ENCODE measurements at places on chromosomes 2 and 18. TPM values are rescaled to one million over a fixed set of nuclear protein-coding genes. Genes with fewer than 3 reads are reported as not detected.

Gene C1QL2
- not detected for total RNA-seq

DNA sequence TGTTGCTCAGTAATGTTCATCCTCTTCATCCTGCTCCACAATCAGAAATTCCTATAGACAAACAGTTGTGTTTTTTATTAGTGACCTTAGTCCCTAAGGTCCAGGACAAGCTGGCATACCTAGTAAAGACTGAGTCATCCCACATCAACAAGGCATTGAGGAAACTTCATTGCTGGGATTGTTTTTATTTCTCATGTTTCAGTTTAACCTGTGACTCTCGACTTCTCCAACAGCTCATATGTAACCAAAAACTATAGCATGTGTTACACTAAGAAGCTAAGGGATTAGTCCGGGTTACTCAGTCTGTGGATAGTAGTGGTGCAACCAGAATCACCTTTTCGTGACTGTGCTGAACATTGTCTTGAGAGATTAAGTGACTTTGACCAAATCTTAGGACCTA, 292.1 kb downstream of the RDH14 start:
- no peak for DNase-seq

Gene DSG4
- not detected for total RNA-seq

- no peak for DNase-seq
Measured at GRCh38 chr2:203583084-203583695, 48.1 kb upstream of the RAPH1 start.

GRCh38 chr2:51301381-51301780, 269.4 kb upstream of the NRXN1 start:
- DNase-seq, result no peak

DNA sequence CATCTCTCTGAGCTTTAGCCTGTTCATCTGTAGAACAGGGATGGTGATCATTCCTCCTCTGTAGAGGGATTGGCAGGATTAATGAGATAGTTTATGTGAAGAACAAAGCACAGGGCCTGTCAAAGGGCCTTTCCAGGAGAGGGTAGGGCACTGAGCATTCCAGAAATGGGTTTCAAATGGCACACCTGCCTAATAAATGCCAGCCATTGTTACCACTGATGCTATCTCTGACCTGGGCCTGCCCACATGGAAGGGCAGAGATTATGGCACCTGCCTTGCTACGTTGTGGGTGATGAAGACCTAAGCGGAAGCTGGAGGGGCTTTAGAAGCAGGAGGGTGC, 31.0 kb upstream of the GMPPA start:
- DNase-seq, result no peak

GRCh38 chr2:238420442-238420841, 6.3 kb upstream of the ASB1 start:
- DNase-seq, result no peak

- no peak for DNase-seq
Measured at GRCh38 chr2:136611451-136611850, 153.9 kb upstream of the THSD7B start.

- DNase-seq, result no peak
Measured at GRCh38 chr2:47190188-47190881, 35.2 kb upstream of the STPG4 start.

DNA sequence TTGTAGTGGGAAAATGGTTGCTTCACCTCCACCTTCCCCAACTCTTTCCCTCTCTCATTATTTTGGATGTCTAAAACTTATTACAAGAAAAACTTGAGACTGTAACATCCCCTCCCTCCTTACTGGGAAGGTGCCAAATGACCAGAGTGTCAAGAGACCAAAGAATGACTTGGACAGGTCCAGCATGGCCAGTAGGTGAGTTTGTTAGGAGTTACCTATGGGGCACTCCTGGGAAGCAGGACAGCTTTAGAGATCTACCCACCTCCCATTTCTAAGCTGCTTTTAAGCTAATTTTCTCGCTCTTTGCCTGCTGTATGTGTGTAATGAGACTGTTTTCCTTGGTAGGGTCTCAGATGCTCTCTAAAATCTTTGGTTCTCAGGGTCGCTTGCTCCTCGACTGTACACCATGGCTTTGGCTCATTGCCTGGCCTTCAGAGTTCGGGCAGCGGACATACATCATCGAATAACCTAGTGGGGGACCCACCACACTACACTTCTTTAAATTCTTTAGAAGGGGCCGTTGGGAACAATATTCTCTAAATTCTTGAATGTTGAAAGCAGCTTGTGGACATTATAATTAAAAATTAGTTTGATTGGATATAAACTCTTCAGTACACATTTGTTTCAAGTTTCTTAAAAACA, 45.2 kb downstream of the SLC30A6 start:
- no peak for DNase-seq

Gene CD8B2
- total RNA-seq, result not detected

- DNase-seq, result no peak
Measured at GRCh38 chr2:95158441-95158840, 1.2 kb downstream of the ZNF514 start.

GRCh38 chr2:198595721-198596120, 791.3 kb downstream of the PLCL1 start:
- DNase-seq, result no peak

- no peak for DNase-seq
Measured at GRCh38 chr2:182456784-182457183, 29.9 kb upstream of the PDE1A start.

GRCh38 chr2:146532509-146533147, 1312.2 kb upstream of the ACVR2A start:
- DNase-seq, result no peak

DNA sequence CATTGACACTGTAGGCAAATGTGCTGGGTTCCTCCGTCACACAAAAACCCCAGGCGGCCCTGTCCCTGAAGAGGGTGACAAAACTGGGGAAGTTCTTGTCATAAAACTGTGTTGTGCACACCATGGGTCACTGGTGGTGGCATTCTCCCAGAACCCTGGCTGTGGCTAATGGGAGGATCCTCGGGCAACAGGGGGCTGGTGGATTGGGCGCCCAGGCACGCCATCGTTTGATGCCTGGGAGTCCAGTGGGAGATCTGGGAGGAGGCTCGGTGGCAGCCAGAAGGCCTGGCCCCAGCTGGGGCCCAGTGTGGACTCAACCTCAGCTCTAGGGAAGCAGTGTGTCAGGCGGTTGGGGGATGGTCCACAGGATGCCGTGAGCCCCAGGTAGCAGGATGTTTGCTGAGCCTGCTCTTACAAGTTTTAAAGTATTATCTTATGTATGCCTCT, 140.7 kb downstream of the ACOXL start:
- DNase-seq, result no peak

Gene RAB6C
- not detected for total RNA-seq

Gene AGXT
- 0.24 TPM for total RNA-seq

Gene POTEI
- total RNA-seq, result not detected

Gene ATP6V1B1
- 0.85 TPM for total RNA-seq

DNA sequence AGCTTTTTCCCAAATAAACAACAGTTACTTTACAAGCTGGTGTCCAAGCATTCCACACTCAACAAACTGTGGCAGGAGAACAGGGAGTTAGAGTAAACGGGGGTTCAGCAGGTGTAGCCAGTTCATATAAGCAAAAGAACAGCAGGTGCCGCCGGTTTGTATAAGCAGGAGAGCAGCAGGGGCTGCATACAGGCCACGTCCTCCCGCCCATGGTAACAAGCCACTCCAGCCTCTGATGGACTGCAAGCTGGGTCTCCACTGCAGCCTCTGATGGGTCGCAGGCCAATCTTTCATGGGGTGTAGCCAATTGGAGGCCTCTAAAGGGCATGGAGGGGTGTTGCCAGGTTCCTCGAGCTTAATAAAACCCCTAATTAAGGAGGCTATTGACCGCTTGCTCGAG, 189.3 kb downstream of the ANKRD30B start:
- no peak for DNase-seq

GRCh38 chr2:160742667-160743066, 249.1 kb upstream of the RBMS1 start:
- peak; percentile 23 for DNase-seq

DNA sequence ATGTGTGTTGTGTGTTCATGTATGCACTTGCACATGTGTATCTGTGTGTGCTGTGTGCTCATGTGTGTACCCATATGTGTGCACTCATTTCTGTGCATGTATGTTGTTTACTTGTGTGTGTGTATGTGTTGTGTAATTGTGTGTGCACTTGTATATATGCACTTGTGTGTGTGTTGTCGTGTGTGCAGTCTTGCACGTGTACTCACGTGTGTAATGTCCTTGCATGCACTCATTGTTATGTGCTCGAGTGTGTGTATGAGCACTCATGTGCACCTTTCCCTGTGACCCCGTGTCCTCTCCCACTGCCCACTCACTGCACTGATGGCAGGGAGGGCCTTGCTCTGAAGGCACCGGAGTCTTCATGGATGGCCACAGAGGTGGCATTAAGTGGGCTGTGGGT, 92.0 kb downstream of the SMIM21 start:
- no peak for DNase-seq

GRCh38 chr2:110832740-110833139, 100.4 kb downstream of the ACOXL start:
- DNase-seq, result no peak

GRCh38 chr18:10265560-10266333, 188.7 kb upstream of the APCDD1 start:
- no peak for DNase-seq

DNA sequence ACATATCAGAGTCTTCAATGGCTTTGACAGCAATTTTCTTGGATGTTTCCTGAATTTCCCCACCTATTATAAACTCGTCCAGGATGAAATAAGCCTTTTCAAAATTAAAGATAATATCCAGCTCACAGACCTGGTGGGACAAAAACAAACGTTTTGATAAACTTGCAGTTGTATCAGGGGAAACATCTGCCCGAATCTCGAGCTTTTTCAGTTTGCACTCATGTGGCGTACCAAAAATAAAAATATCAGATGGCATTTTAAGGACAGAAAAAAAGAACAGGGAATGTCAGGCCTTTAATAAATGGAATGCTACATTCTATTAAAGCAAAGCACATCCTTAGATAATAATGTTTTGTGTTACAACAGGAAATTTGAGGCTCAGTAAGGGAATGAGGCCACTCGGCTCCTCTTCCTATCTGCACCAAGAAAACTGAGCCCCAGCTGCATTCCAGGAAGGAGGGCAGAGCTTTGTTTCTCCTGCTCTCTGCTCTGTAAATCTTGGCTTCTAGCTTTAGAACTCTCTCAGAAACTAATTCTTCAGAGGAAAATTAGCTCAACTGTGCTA, 72.1 kb downstream of the AP1S3 start:
- no peak for DNase-seq

- DNase-seq, result no peak
Measured at GRCh38 chr2:108316461-108317258, 28.0 kb downstream of the SULT1C2 start.

Gene YES1
- 32.6 TPM for total RNA-seq

- no peak for DNase-seq
Measured at GRCh38 chr2:28248511-28248910, 144.1 kb upstream of the FOSL2 start.

Gene ASB18
- total RNA-seq, result 2.7 TPM

Gene LONRF2
- 12.8 TPM for total RNA-seq

Gene C2orf78
- not detected for total RNA-seq

DNA sequence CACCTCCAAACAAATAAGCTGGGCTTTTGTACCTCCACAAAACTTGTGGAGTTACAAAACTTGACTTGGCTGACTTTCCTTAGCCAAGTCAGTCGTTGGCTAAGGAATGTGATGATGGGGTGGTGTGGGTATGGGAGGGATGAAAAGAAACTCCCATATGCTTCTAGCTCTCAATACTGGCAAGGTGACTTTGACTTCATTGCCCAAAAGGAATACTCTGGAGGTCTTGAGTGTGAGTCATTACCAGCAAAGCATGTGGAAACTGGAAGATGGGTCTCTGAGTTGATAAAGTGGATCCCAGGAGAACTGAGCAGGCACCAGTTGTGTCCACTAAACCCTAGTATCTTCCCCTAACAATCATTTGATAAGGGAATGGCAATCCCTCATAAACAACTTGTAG, 226.7 kb downstream of the GULP1 start:
- no peak for DNase-seq

Gene ARHGAP15
- 8.7 TPM for total RNA-seq

Gene LINC00305
- total RNA-seq, result not detected

DNA sequence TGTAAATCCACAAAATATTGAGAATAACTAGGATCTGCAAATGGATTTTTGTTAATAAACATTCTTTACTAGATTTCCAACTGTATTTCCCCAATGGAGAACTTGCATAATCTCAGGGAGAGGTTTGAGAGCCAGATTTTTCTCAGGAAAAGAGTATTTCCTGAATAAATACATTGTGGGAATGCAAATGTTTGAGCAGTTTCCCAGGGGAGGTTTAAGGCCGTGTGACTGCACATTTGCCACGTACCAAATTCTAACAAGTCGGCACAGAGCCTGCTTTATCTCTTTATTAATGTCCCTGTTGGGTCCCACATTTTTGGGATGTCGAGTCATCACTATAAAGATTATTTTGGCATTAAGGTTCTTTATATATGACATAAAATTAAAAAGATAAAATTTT, 27.0 kb downstream of the TFPI start:
- DNase-seq, result no peak

DNA sequence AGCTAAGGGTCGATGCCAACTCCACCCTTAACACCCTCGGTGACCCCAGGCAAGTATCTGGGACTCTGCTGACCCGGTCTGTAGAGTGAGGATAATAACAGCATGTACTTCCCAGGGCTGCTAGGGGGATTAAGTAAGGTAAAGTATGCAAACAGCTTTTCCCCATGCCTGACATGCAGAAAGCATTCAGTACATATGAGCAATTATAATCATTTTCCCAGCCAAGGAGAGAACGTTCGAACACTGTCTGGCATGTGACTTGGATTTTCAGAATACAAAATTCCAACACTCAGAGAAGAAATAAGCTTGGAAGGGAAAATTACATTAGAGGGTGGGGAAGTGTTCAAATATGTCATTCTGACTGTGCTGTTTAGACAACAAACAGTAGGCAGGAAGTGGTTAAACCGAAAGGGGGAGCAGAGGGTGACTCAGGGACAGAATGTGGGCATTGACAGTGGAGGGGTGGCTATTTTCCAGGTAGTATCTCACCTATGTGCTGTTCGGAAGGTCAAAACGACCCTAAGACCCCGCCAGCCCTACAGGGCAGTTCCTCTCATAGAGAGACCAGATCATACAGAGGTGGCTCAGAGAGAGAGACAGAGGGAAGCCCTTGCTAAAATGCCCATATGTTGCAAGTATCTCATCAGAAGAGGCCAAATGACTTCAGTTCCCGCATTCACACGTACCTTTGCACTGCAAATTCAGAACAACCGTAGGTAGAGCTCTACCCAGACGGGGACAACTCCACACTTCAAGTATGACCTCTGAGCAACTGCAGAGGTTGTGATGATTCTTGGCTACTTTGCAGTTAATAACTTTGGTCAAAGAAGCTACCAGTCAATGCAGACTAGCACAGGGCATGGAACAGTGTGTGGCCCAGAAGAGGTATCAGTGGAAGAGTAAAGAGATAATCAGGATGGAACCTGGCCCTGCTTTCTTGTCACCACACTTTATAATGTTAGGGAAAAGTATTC, 14.8 kb downstream of the ASPRV1 start:
- DNase-seq, result no peak

- no peak for DNase-seq
Measured at GRCh38 chr18:12745095-12745795, 42.4 kb downstream of the PSMG2 start.

Gene MOGAT1
- 0.50 TPM for total RNA-seq

GRCh38 chr2:191522478-191523120, 155.3 kb upstream of the NABP1 start:
- no peak for DNase-seq
